IMR-90 (cell line): ENCODE measurements at places on chromosomes 2 and 18.
A peak's percentile ranks its signal among the peaks of the same experiment; 100 is the strongest.

DNA sequence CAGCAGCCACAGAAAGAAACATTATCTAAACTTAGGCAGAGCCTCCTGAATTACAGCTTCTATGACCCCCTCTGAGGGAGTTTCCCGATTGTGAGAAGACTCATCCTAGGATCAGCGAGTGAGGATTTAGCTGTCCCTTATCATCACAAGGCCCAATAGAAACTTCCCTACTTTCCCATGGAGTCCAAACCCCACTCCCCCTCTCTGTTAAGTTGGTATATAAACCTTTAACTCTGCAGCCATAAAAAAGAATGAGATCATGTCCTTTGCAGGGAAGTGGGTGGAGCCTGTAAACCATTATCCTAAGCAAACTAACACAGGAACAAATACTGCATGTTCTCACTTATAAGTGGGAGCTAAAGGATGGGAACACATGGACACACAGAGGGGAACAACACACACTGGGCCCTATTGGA, 78.8 kb downstream of the MYL12B start:
- DNase-seq = peak; percentile 28

DNA sequence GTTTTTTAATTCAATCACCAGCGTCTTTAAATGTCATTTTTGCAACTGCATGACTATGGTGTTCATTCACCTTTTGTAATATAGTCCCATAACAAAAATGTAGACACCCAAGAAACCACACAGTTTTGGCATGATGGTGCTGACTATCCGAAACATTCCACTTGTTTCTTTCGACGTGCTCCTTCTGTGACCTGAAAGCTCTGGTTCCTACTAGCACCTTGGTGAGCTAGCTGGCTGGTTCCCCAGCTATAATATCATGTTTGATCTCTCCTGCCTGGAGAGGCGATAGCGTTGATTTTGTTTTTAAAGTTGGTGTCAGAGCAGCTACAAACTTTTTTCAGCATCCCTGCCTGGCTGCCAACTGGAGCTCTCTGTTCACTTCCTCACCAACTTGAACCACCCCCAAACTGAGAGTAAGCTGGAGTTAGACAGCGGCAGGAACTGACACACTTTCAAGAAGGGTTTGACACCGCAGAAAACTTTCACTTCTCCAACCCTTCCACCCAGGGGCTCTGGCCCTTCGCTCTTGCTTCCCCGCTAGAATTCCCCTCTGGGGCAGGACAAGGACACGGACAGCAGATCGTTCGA, 1.1 kb downstream of the ATAD2B start:
- DNase-seq = peak; percentile 68

GRCh38 chr2:230957756-230958391, 32.8 kb upstream of the GPR55 start:
- DNase-seq = no peak

- DNase-seq = peak; percentile 87
Observed at GRCh38 chr2:23434721-23435121, 49.7 kb downstream of the KLHL29 start.

GRCh38 chr2:216517447-216518225, 19.0 kb downstream of the RPL37A start:
- no peak for DNase-seq

DNA sequence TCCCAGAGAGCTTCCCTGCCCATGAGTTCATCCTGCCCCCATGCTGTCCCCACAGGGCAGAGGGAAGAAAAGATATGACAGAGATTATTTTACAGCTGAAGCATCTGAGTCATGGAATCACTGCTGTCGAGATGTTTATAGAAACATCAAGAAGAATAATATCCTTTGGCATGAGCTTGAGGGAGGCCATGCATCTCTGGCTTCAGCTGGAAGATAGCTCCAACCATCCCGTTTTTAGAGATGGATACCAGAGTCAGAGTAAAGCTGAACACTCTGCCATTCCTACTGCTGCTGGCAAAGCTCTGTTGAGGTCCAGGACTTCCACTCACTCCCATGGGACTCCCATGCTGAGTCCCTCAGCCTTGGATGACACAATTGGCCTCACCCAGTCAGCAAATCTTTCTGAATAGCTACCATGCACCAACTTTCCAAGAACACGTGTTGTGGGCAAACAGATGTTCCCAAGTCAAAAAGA, 167.8 kb downstream of the TTC32 start:
- peak; percentile 87 for DNase-seq

- no peak for DNase-seq
Observed at GRCh38 chr18:12960853-12961397, 13.1 kb downstream of the SEH1L start.

- DNase-seq = no peak
Observed at GRCh38 chr2:241053576-241054251, 48.4 kb downstream of the MTERF4 start.

DNA sequence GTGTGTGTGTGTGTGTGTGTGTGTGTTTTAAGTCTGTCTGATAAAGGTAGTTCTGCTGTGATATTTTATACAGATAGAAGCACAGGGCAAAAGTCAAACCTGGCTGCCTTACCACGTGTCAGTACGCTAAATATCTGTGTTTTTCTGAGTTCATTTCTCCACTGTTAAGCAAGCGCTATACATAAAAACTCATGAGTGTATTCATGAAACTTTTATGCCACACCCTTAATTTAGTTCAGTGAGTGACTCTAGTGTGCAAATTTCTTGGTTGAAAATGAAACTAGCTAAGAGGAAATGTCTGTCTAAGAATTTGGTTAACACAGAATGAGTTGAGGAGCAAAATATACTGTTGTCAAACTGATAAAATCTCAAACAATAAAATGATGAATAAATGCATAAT, 11.2 kb downstream of the CASP10 start:
- no peak for DNase-seq

- DNase-seq = no peak
Observed at GRCh38 chr18:75556841-75557240, 129.3 kb upstream of the SMIM21 start.

DNA sequence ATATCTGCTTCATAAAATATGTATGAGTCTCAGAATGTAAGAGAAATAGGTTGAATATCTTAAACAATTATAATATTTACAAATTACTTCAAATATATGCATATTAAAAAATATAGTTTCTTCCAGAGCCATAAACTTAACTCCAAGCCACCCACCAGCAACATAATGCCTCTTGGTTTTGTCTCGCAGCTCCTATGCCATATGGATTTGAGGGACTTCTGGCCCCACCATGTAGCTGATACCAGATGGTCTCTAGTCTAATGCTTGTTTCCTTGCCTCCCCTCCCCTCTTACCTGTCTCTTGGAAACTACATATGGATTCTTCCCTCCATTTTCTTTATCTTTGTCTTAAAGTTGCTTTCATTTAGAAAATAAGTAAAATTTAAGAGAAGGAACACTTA, 114.3 kb downstream of the GCA start:
- no peak for DNase-seq

- no peak for DNase-seq
Observed at GRCh38 chr18:43180814-43181213, 65.3 kb upstream of the RIT2 start.

GRCh38 chr2:110674620-110675555, 3.0 kb downstream of the BUB1 start:
- DNase-seq = peak; percentile 50

DNA sequence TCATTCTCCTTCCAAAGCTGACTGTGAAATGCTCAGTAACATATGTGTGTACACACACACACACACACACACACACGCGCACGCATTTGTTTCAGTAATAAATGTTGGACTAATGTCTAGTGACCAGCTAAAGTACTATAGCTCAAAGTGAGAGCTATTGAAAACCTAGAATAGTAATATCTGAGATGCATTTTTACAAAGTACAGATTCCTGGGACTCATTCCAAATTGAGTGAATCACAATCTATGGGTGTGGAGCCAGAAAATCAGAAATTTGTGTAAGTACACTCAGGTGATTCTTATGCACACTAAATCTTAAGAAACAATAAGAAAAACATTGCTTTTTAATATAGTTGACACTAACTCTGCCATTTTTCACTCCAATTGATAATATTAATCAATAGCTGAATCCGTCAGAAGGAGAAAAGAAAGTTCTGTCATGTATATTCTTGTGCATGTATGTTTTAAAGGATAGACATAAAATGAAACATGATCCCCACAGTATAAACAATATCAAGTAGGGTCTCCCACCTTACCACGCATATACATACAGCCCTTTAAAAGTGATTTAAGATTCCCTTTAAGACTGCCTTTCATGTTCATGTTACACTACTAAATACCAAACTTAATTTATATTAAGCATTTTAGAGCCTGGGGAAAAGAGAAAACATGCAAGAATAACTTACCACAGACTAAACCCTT, 123.5 kb downstream of the ATAD2B start:
- peak; percentile 79 for DNase-seq

- DNase-seq = peak; percentile 55
Observed at GRCh38 chr2:178397002-178397605, 53.9 kb downstream of the PRKRA start.

- no peak for DNase-seq
Observed at GRCh38 chr2:73301636-73302035, 8.3 kb upstream of the EGR4 start.

DNA sequence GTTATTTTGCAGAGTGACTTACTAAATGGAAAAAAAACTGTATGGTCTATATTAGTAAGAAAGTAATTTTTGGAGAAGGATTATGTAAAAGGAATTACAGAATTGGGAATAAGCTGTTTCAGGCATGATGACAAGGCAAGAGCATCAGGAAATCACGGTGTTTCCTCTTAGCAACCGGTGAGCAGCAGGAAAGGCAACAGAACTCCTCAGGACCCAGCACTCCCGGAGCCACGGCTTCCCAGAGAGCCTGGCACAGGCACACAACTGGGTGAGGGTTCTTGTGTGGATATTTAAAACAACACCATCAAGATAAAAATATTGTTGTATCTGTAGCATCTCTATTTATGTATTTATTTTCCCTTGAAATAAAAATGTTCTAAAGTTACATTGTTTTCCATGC, 34.4 kb downstream of the CYP27C1 start:
- no peak for DNase-seq

- no peak for DNase-seq
Observed at GRCh38 chr2:207251022-207251421, 85.3 kb upstream of the KLF7 start.

DNA sequence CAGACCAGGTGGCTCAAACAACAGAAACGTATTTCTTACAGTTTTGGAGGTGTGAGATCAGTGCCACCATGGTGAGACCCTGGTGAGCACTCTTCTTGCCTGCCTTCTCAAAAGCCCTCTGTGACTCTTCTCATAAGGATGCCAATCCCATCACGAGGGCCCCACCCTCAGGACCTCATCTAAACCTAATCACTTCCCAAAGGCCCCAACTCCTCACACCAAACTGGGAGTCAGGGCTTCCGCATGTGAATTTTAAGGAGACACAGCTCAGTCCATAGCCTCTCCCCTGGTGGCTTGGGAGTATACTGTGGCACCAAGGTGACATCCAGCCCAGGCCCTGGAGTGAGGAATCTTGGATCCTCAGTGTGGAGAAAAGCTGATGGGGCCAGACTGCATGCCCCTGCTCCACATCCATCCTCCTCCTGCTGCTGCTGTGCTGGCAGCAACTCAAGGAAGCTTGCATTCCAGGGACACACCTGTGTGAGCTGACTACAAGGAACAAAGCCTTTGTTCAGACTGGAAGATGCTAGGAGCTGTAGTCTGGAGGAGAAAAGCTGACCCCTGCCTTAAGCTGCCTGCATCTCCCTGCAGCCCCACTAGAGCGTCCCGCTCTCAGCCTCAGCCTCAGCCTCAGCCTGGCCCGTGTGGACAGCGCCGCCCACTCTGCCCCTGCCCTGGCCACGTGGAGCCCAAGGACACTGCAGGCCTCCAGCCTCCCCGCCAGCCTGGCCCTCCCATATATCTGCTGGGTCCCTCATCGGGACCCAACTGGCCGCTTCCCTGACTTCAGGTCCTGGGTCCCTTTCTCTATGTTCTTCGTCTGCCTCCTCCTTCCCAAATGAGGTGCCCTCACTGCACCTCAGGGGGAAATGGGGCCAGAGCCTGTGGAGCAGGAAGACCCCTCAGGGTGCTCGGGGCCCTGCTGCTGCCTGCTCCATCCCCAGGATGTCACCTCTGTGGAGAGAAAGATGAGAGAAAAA, 87.8 kb upstream of the RAB6C start:
- DNase-seq = no peak

DNA sequence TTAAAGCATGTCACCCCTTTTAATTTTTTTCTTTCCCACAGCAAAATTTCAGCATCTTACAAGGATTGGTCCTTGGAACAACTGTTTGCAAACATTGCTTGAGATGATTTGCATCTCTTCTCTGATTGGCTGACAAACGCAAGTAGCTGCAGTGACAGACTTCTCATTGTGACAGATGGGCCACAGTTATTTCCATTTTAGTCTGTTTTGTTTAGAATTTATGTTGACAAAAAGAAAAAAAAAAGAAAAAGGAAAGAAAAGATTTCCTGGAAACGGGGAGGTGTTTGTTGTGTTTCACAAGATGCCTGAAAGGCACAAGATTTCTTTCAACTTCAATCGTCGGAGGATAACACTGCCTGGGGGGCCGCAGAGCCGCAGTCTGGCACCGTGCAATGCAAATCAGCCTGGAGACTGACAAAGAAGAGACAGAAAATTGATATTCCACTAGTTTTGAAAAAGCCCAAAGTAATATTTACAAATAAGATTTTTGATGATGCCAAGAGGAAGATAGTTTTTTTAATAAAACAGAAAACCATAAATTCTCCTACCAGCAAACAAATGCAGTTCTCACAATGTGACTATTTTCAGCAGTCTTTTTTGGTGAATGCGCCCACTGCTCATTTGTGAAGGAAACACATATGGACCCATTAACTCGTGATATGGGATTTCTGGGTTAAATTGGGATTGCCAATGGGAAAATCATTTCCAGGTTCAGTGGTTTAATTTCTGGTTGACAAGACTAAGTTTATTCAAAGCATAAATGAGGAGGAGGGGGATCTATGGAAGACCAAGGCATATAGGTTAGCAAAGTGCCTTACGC, 296.2 kb upstream of the SMIM21 start:
- no peak for DNase-seq

DNA sequence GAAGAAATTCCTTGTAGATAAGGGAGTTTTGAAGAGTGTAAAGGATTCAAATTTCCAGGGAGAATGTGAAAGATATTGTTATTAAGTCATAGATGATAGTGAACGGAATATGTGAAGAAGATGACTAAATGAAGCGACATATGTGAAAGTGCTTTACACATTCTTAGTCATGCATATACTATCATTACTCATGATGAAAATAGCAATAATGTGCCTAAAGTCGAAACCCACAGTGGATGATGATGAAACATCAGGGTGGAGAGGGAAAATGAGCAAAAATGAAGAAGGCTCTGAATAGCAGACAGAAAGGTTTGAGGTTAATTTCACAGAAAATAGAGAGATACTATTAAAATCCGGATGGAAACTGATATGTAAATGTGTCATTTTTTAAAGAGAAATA, 1237.1 kb downstream of the LRP1B start:
- DNase-seq = peak; percentile 93

GRCh38 chr2:159828738-159829137, 30.7 kb upstream of the CD302 start:
- no peak for DNase-seq
